Stimulated activated CD4-positive, alpha-beta T cell treated with anti-CD3 and anti-CD28 coated beads, Interleukin-4, amount 100 ng/mL, for 1 hour (primary cell): ENCODE measurements at places on chromosomes 3 and 15.
A peak's percentile ranks its signal among the peaks of the same experiment; 100 is the strongest.

DNA sequence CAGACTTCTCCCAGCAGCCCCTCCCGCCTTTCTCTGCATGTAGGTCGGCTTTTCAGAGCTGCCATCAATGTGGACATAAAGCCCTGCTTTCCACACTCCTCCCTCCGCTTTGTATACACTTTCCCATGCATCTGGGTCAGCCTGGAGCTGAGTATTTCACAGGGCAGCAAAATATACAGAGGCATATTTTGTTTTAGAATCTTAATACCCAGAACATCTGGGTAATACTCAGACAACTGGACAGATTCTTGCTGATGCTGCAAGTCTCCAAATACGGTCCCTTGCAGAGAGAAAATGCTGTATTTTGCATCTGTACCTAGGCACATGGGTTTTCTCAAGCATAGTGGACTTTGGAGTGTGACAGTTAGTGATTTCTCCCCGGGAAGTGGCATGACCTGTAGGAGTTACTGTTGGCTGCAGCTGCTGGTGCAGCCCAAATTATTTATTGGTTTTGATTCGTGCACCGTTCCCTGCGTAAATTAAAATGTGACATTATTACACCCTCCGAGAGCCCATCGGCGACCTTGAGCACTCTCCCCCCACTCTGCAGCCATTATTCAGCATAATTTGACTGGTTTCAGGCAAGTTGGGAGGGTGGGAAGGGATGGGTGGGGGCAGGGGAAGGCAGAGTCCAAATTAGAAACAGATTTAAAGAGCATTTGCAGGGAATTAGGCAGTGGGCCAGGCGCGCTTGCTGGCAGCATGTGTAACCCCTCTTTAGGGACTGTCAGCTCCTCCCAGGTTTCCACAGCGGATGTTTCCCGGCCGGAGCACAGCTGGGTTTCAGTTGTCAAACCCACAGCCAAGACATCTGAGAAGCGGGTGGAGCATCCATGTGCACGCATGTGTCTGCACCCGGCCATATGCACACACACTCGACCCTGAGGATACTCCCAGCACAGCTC is 100.8 kb downstream of the CPN2 start:
- DNase-seq: no peak

DNA sequence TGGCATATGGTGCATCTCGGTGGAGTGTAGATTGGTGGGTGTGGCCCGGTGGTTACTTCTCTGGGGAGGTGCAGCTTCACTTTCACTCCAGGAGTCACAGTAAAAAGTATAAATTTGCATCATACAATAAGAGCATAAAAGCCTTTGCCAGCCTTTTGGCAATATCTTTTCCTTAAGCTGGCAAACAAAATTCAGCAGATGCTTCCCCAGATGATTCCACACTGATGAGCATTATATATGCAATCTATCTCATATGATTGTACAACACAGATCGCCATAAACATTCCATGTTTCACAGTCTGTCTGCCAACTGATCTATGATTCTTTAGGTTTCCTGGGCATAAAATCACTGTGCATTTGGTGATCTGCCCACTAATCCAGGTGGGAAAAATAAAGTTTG is 120.2 kb upstream of the ALCAM start:
- DNase-seq: no peak

DNA sequence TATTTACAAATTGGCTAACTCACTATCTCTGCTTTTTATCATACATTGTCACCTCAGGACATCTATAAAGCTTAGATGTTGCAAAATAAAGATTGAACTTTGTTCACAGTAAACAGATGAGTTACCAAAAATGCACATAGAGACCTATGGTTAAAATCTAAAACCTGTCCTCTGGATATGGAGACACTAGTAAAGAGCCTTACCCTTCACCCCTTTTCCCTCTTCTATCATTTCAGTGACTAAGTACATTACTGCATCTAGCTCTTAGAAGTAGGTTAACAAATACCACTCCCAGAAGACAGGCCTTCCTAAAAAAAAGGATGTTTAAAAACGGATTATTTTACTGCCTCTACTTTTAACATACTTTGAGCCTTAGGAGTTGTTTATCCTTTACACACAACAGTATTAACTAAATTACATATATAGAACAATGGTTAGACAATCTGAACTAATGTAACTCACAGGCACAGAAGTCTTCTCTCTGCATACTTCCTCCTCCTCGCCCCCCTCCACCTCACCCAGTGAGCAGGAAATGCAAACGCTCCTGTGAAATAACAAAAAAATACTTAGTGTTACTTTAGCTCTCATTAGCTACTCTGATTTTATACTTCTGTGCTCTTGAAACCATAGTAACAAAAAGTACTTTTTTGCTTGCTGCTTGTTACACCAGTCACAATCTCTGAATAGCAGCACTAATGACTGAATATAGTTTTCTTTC is 23.3 kb downstream of the IREB2 start:
- DNase-seq: no peak

GRCh38 chr3:66378256-66378655 is 122.6 kb downstream of the LRIG1 start:
- peak; percentile 45 for DNase-seq

GRCh38 chr3:66998113-66998903 is at the start of gene KBTBD8:
Gene KBTBD8 (plus strand): TSS chr3:66998307. CDS start chr3:66998356, 49 bp downstream.
- DNase-seq: no peak

GRCh38 chr3:126866175-126866759 is 116.6 kb upstream of the PLXNA1 start:
- DNase-seq: no peak

- no peak for DNase-seq
Measured at GRCh38 chr3:149667576-149667975, 9.8 kb upstream of the WWTR1 start.

GRCh38 chr3:15404767-15405166 is 22.6 kb downstream of the METTL6 start:
- no peak for DNase-seq

GRCh38 chr3:107958146-107958545 is 132.7 kb downstream of the CD47 start:
- no peak for DNase-seq

- no peak for DNase-seq
Measured at GRCh38 chr3:21464746-21465145, 286.3 kb downstream of the ZNF385D start.

DNA sequence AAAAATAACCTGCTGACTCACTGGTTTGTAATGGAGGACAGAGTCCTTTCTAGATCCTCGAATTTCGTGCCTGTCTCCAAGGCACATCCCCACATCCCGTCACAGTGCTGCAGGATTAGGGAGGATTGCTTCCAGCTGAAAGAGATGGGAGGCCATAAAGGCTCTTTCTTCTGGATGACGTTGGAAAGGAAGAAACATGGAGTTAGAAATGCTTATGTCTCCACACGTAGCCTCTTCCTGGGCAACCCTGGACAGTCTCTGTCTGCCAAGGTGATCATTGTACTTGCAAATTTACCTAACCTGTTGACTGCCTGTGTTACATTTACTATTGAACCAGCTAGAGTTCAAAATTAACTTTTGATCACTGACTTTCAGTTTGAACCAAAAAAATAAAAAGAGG is 27.6 kb upstream of the VILL start:
- no peak for DNase-seq

DNA sequence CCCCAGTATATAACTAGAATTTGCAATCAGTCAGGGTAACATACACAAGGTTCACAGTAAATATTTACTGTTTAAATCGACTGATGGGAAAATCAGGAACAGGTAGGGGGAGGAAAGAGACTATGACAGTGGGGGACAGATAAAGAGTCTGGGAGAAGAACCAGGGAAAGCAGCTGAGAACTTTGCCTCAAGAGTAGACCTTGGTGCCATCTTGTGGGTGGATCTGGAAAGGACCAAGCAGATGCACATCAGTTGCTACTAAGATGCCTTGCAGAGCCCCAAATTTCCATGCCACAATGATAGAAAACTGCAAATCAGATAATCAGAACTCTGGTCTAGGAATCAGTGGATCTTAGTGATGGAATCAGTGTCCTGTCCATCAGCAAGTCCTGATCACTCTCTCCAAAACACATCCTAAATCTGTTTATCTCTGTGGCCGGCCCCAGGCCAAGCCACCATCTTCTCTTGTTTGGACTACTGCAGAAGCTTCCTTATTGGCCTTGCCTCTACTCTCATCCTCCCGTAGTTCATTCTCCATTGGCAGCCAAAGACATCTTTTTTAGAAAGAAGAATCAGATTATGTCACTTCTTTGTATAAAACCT is 62.7 kb downstream of the PDE8A start:
- peak; percentile 29 for DNase-seq

DNA sequence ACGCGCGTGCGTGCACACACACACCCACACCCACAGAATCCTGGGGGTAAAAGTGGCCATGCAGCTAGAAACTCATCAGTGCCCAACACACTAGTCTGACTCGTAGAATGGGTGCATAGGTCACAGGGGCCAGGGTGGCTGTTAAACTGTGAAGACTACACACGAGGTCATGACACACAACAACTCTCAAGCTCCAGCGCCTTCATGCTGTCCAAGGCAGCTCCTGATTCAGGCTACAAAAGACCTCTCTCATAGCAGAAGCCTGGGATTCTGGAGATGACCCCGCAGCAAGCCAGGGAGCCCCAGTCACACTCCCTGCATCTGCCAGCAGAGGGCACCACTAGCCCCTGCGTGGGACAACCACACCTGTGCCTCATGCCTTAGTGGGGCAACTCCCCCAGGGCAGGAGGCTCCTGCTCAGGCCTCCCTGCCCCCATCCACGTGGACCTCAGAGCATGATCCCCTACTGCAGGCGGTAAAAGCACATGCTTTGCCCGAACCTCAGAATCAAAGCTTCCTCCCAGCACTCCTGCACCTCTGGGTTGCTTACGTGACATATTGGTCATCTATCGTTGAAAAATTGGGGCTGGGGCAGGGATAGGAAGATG is 93.1 kb downstream of the LRIG1 start:
- DNase-seq: peak; percentile 76

DNA sequence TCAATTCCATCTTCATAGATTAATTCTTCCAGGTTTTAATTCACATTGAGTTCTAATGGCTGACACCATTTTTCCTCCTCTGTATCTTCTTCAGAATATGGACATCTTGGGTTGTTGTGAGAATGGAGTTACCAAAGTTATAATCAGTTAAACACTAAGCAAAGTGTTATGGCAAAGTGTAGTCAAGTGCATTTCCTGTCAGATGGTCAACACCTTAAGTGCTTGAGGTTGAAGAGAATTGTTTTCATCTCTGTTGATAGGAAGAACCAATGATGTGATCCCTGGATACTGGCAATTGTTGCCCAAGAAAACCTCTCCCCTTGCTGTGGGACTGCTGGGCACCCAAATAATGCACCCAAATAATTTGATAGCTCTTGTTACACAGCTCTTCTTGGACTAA is 102.6 kb upstream of the SATB1 start:
- DNase-seq: no peak

- DNase-seq: no peak
Measured at GRCh38 chr3:8650583-8651416, 6.2 kb upstream of the SSUH2 start.

DNA sequence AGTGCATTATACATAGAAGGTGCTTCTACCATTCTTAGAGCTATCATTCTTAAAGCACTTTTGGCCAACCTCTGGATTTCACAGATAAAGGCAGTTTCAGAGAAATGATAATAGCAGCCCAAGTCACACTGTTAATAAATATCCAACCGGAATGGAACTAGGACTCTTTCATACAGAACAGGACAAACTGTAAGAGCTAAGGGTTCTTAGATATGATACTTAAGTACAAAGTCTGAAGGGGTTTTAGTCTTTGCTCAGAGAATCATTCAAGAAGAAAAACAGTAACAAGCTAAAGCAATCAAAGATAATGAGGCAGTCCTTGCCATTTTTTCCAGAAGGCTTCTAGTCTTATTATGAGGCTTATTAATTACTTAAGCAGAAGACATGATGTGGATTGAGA is 239.0 kb downstream of the ERC2 start:
- DNase-seq: no peak

DNA sequence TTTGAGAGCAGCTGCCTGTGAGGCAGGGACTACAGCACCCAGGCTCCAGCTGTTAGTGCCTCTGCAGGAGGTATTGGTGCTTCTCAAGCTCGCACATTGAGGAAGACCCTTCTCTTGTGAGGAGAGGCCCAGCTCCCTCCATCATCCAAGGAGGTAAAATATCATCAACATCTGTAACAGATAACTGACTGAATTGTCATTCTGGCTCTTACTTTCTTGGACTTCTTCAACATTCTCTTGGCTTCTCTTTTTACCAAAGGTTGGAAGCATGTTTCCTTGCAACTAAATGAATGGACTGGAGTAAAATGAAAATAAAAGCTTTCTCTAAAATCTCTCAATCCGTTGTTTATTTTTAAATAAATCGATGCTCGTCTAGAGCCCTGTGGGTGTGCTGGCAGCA is 53.1 kb upstream of the PXYLP1 start:
- DNase-seq: no peak

GRCh38 chr15:66161108-66161507 is 92.4 kb downstream of the MEGF11 start:
- DNase-seq: no peak

- no peak for DNase-seq
Measured at GRCh38 chr3:150765949-150766720, 3.2 kb upstream of the SIAH2 start.

DNA sequence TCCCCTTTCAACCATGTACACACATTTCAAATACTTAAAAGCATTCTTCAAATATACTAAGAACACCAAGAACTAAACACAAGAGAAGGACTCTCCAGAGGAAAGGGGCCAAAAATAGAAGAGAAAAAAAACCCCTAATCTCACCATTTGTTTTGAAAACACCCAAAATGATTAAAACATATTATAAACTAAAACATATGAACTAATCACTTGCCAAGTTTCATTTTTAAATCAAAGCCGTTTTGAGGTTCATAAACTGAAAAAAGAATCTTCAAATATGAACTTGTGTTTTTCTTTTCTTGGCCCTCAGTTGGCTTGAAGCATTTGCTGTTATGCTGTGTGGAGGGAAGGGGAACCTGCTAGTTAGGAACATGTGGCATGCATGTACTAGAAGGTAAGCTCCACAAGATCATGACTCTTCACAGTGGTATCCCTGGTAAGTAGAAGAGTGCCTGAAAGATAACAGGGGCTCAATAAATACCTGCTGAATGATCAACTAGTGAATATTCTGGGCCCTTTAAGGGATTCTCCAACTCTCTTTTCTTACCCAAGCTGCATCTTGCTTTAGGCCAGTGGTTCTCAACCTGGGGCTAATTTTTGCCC is 224.5 kb downstream of the TIGIT start:
- no peak for DNase-seq

DNA sequence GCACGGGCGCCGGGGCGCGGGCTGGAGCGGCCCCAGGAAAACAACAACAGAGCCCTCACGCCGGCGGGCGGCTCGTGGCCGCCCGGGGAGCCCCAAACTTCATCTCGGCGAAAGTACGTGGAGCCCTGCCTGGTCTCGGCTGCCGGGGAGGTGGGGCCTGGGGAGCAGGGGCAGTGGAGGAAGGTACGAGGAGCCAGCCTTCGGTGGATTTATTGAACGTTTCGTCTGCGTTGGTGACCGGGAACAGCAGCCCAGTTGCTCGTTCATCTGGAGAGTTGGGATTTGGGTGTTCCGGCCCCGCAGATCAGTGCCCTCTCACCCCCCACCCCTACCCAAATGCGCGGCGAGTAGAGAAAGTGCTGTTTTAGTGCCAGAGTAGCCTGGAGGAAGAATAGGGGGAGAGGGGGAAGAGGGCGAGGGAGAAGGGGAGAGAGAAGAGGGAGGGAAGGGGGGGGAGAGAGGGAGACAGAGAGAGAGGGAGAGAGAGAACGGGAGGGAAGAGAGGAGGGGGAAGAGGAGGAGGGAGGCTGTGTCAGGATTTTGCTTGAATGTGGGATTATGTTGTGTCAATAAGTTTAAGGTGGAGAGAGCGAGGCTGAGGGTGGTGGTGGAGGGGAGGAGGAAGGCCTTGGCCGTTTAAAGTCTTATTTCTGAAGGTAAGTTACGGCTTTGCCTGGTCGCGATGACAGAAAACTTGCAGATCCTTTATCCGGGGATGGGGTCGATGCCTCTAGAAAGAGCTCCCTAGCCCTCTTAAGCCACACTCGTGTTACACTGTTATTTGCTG is 970 bp downstream of the BBX start:
- peak; percentile 56 for DNase-seq
